Germinal center (tissue), 1 donor: ENCODE measurements at places on chromosomes 2 and 18.

DNA sequence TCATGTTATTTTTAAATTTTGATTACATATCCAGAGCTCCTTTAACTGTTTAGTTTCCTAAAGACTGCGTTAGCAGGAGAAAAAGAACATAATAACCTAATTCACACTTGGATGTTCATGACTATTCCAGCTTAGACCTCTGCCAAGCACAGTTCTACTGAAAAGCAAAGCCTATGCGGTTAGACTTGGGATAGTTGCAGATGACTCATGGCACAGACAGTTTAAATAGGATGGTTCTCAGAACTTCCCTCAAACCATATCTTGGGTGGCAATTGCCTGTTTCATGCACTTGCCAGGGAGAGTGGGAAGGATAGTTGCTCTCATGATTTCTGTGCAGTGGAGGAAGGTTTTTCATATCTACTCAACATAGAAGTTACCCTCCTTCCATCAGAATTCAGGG is 149.7 kb upstream of the KLHL29 start:
- DNase-seq, result no peak

DNA sequence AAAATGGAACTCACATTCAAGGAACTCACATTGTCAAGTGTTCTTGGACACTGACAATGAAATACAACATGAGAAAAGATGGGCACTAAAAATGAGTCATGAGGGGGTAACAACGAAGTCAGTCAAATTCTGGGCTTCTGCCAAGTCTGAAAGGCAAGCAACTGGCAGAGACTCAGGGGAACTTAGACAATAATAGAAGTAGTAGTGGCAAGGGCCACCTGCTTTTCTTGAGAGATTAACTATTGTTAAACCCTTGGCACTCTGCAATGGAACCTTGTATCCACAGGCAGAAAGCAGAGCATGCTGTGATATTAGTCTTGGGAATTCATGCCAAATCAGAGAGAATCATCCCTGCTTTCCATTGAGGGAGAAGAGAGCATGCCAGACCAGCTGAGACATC is 382.6 kb upstream of the CDH2 start:
- DNase-seq, result no peak

DNA sequence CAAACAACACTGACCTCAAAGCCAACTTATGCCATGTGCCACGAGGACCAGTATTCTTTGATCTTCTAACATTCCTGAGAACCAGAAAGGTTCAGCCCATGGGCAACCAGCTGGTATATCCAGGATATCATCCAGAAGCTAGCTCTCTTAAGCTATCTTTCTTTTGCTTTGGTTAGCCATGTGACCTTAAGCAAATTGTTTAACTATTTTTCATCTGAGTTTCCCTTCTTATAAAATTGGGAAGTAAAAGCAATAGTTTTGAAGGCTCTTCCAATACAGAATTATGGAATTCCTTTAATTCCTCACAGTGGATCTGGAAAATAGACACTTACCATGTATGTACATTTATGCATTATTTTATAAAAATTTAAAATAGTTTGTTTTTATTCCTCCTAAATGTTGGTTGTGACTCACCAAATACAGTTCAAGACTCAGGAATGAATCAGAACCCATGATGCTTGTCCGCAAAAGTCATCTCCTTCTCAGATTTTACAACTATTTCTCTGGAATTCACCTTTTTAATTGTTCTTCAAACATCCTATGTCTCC is 435.7 kb downstream of the ZEB2 start:
- no peak for DNase-seq

DNA sequence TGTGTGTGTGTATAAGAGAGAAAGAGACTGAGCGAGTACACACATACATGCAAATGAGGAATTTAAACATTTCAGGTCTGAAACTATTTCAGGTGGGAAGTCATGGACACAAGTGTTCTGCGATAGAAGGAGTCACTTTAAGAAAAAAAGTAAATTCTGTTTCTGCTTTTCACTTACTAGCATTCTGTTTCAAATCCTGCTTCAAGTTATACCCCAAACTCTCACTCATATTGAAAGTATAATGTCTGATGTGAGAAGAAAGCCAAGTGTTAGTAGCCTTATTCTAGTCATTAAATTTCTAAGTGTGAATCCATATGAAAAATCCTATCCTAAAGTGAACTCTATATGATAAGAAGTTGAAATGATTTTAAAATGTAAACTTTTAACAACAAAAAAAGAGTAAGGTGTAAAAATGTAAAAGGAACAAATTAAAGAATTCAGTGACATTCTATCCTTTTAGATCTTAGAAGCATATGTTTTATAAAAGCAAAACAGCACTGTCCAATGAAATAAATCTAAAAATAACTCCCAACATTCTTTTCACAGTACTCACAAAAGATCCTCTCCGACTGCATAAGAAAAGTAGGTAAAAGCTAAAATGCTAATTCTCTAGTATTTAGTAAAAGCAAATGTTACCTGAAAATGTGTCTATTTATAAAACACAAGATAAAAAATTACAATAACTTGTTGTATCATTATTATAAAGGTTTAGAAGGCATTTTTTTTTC is 570.6 kb downstream of the ZEB2 start:
- DNase-seq, result no peak

- DNase-seq, result no peak
Measured at GRCh38 chr2:119174993-119175347, 16.4 kb upstream of the C1QL2 start.

DNA sequence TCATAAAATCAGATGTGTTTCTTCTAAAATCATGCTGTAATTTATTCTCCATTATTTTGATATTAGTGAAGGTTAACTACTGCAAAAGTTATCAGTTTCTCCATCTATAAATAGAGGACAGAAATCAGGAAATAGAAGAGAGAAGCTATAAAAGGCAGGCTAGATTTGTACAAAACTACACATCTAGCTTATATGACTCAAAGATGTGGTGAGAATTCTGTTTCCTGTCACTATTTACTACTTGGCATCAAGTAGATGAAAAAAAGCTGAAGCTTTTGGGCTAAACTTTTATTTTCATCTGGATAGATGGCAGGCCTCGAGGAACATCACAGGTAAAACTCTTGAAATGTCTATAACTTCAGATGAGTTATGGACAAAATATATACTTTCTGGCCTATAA is 49.8 kb upstream of the NAB1 start:
- no peak for DNase-seq

GRCh38 chr2:219081701-219082331 is 21.1 kb upstream of the IHH start:
- DNase-seq, result no peak

DNA sequence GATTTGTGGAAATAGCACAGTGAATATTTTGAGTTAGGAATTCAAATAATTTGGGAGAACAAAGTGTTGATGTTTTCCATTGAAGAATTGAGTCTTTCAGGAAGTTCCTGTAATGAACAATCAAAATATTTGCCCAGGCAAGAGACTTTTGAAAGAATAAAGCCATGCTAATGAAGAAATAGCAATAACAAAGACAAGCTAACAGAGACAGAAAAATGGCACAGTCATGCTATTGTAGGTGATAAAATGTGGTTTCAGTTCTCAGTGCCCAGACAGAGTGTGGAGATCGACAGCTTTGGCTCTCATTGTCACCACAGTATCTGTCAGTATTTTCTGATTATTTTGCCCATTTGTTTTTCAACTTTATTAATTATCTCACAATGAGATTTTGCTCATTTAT is 490.8 kb upstream of the PIK3C3 start:
- DNase-seq, result no peak

- no peak for DNase-seq
Measured at GRCh38 chr2:42775810-42776209, 11.9 kb upstream of the OXER1 start.

DNA sequence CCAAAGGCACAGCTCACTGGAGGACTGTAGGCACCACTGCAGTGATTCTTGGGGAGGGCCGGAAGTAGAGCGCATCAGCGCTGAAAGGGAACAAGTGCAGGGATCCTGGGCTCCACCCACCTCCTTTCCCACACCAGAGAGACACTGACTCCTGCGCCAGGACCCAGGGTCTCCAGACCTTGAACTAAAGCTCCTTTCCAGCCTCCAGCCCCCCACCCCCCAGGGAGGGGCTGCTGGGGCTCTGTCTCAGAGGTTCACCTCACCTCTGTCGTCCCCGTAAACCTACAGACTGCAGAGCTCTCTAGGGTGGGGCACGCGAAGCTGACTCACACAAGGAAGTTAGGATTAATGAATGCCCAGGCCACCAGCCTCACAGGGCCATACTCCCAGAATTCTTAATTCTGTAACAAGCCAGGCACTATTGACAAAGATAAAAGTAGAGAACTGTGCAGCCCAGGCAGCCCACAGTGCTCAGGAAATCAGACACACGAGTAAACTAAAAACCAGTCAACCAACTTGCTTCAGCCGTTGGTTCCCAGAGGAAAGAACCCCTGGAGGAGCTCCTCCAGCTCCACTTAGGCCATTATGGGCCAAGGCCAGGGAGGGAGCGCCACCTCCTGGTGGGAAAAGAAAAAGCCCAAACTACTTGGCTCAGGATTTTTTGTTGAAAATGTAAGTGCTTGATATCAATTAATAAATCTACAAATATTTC is 45.1 kb upstream of the ACAA2 start:
- DNase-seq, result peak; percentile 23

GRCh38 chr2:134140251-134140661 is 113.6 kb upstream of the MGAT5 start:
- no peak for DNase-seq

DNA sequence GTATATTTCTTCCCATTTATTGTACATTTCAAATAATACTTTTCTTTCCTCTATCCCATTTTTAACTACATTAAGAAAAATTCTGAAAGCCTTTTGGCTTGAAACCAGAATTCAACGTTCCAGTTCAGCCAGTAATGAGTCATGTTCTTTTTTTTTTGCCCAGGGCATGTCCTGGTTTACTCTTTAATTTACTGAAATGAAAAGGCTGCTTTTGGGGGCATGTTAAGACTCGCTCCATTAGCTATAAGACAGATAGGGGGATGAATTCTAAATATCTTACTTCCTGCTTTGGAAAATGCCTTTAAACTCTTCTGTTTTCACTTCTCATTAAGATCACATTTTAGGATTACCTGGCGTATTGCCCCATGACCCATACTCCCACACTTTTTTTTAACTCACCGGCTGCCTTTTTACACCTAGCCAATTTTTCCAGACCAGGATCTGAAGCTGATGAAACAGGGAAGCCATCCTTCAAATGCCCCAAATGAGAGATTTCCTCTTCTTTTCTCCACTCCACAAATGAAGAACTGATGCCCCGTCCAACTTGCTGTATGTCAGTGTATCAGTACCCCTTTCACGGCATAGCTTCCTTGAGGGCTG is 585 bp downstream of the ABCA12 start:
- DNase-seq, result no peak

GRCh38 chr2:218882866-218883366 is 2.3 kb downstream of the WNT10A start:
- DNase-seq, result no peak

DNA sequence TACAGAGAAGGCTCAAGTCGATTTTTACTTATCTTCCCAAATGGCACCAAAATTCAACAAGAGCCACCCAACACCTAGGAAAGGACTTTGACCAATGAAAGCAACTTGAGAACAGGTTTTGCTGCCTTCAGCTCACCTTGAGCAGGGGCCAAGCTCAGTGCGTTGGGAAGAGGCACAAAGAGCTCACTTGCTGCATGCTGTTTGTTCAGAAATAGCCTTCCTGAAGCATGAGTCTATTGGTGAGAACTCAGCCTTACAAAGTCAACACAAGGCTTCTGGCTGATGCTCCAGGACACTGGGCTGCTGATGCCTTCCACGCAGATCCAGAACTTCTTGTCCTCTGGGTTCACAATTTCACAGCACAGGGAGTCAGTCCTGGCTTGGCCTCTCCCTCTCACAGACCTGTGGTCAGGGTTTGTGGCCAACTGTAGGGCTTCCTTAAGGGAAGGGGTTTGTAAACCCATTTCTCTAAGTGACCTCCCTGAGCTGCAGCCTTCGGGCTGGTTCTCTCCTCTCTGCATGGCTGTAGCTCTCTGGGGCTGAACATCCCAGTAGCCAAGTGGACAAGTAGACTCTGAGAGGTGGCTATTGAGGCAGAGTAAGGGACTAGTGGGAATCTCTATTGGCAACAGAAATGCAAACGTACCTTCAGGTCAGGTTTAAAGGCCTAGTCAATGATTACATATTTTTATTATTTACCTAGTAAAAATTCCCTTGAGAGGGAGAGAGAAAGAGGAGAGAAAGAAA is 124.7 kb upstream of the GATA6 start:
- DNase-seq, result no peak

- DNase-seq, result no peak
Measured at GRCh38 chr2:59391896-59392295, 1150.8 kb upstream of the FANCL start.

DNA sequence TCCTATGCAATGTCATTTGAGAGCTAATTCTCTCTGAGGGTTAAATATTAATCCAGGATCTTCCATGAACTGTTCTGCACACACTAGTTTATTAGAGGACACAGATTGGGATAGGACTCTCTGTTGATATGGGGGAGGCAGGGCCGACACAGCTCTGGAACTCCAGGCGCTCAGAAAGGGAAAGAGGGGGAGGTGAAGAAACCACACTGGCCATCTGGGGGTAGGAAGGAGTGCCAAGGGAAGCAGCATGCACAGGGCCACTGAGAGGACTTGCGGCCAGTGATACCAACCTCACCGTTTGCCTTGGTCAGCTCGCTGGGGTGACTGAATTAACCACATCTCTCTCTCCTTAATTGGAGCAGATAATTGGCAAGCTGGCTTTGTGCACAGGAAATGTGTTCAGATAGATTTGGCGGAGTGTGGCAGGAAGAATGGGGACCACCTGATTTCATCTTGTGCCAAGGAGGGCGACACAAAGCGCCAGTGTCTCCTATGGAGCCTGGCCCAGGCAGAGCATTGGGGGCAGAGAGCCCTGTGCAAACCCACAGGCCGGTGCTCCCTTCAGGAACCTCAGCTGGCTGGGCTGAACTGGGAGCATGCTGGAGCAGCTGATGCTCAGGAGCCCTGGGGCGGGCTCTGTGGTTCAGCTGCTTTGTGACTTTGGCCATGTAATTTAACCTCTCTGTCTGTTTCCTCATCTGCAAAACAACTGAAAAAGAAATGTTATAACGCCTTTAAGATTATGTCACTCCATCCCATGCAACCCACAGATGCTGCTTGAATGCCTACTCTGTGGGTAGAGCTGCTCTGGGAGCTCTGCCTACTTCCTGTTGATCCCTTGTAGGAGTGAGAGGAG is 114.7 kb upstream of the STON1 start:
- no peak for DNase-seq

- peak; percentile 17 for DNase-seq
Measured at GRCh38 chr2:97645112-97645694, 659 bp upstream of the COX5B start.

DNA sequence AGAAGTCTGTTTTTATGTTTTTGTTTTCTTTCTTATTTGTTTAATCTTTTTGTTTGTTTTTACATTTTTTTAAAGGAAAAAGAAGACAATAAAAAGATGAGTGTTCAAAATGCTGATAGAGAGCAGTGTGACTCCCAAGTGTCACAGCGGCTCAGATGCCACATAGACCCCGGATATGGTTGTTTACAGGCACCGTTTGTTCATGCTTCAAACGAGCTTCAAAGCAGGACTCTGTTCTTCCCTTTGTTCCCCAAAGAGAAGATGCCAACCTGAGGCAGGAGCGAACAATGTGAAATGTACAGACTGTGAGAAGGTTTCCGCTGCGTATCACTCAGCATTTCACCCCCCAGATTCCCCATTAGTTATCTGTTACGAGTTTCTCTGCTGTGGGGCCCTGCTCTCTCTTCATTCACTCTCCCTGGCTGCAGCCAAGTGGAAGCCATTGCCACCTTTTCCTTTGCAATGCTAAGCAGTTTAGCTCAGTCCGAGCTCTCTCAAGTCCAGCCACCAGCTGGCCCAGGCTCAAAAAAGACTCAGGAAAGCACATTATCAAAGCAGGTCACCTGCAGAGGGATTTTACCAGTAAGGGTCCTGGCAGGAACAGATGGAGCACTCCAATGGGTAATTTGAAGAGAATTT is 36.4 kb upstream of the PHLPP1 start:
- no peak for DNase-seq

GRCh38 chr2:20444993-20445910 is 1.6 kb upstream of the RHOB start:
- DNase-seq, result no peak
